ENCODE measurements at places on chromosomes 11 and 22.

GRCh38 chr11:706439-706956 is 467 bp downstream of the EPS8L2 start:
- DNase-seq: no peak

DNA sequence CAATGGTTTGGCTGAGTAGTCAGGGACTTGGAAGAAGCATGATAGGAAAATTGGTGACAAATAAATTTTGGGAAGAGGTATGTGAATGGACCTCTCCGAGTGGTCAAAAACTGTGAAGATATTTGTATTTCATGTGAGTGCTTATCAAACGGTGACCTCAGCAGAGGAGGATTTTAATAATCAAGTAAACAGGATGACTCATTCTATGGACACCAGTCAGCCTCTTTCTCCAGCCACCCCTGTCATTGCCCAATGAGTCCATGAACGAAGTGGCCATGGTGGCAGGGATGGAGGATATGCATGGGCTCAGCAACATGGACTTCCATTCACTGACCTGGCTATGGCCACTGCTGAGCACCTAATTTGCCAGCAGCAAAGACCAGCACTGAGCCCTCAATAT is 21.2 kb downstream of the MS4A4E start:
- DNase-seq: no peak

DNA sequence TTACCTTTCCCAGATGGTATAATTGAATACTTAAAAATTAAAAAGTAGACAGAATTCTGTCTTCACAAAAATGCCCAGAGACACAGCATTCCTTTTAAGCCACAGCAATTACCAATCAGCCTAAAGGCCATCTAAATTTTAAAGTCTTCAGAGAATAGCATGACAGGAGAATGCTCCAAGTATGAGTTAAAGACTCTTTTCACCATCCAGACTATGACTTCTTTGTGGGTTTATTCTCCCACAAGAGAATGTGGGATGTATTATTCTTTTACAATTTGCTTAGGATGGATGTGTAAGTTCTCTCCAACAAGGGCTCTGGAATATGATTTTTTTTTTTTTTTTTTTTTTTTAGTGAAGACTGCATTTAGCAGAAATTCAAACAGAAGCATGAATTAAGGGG is 249.9 kb downstream of the TTC28 start:
- no peak for DNase-seq

DNA sequence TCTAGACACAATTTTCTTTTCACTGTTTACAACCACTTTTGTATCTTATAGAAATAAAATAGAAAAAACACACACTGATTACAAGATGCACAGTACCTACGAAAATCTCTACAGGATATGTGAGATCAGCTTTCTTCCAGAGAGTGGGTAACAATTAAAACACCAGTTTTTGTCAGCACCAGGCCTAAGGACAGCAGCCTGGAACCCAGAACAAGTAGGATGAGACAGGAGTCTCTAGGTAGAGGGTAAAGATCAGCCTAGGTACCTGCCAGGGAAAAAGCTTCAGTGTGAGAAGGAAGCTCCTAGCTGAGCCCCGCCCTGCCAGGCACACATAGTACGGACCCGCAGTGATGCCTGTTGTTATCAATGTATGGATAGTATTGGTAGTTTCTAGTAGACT is 61.9 kb downstream of the KIRREL3 start:
- no peak for DNase-seq

DNA sequence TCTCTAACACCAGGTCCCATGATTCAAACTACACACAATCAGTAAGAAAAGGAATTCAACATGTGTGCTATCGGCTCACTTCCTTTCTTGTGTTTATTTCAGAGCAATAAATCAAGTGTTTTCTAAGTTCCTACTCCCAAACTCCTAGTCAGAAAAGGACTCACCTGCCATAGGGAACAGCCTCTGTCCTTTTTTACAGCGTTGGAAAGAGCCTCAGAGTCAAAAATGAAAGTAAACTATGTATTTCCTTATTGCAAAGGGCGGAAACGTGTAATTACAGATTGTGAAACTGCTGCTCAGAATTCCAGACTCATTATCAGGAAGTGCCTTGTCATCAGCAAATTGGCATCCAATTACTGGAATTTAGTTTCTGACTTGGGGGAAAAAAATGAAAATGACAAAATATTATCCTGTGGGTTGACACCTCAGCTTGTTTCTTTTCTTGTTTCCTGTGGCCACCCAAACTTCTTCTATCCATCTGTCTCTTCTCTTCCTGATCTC is at the start of gene CASP4:
Gene CASP4, minus strand, starts transcription at position 220 of the 501 bp plus-strand sequence. Its CDS starts 49 bp downstream, at position 171.
- no peak for DNase-seq

DNA sequence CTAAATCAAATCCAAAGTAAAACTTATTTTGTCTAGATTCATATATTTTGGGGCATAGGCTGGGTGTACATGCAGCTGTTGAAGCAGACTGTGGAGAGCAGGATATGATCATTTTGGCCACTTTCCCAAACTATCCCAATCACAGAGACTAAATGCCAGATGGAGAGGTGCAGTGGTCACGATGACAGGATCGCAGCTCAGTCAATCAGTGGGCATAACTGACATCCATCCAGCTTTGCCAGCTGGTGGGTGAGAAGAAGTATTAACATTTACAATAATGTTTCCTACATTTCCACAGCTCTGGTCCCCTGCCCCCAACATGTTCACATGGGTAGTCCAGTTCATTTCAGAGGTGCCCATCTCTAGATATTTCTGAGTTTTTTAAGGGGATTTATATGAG is 255.5 kb upstream of the SESN3 start:
- no peak for DNase-seq

- no peak for DNase-seq
These were observed 33.6 kb downstream of the NTM start for GRCh38 chr11:131404010-131404409.

DNA sequence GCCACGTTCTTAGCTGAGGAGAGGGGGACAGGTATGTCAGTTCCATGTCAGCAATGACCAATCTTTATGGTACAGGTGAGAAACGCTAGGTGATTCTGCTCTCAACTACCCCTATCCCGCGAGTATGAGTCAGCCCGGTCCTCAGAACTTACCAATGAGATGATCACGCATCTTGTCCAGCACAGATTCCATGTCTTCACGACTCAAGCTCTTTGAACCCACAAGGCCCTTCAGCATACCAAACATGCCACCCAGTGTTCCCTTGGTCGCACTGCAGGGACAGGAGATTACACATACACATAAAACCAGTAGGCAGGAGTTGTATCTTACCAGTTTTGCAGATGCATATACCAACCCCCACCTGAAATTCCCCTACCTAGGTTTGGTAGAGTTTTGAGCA is 2.9 kb downstream of the SRPRA start:
- DNase-seq: no peak

- no peak for DNase-seq
These were observed 9.8 kb downstream of the KCNJ1 start for GRCh38 chr11:128857341-128857740.

- DNase-seq: no peak
These were observed 2.0 kb downstream of the MIEF1 start for GRCh38 chr22:39504071-39504470.

GRCh38 chr22:25488244-25489020 is 76.0 kb upstream of the GRK3 start:
- no peak for DNase-seq

DNA sequence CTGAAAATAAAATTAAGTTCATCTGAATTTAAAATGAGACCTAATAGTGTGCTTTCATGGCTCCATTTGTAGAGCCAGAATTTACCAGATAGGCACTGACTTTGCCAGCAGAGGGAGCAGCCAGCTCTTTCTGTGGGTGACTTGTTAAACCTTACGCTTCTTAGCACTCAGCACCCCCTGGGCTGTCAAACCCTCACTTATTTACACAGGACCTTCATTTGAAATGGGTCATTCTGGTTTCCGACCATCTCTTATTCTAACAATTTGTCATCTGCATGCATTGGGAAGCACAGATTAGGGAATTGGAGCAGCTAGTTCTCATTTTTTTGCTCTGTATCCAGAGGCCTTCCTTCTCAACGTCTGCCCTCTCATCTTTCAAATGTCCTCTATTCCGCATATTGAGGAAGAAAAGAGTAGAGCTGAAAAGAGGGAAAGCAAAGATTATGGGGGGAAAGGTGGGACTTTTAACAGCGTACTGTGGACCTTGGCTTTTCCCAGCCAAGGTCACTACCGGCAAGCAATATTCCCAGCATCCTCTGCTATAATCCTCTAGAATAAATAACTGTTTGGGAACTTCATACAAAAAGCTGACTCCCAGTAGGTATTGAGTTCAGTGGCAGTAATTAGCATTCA is 3.1 kb downstream of the ASRGL1 start:
- DNase-seq: peak; percentile 93

GRCh38 chr11:117868088-117868487 is 8.4 kb downstream of the FXYD6 start:
- no peak for DNase-seq

DNA sequence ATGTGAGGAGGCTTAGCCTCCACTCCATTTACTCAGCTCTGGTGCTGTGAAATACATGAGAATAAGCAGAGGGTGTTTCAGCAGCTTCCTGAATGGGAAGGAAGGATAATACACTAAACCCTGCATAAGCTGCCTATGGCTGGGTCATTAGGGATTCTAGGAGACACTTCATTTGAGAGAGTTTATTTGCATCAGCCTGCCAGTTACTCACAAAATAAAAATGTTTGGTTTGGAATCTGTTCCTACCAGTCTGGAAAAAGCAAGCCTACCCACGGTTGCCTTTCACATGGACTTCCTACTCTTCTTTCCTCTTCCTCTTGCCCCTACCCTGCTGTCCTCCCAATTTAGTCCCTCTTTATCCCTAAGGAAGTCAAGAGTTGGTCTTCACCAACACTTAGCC is 20.5 kb downstream of the SLC1A2 start:
- DNase-seq: no peak

GRCh38 chr11:116773203-116774097 is 663 bp upstream of the BUD13 start:
- DNase-seq: no peak

GRCh38 chr22:48832592-48832991 is 995.1 kb downstream of the BRD1 start:
- no peak for DNase-seq

DNA sequence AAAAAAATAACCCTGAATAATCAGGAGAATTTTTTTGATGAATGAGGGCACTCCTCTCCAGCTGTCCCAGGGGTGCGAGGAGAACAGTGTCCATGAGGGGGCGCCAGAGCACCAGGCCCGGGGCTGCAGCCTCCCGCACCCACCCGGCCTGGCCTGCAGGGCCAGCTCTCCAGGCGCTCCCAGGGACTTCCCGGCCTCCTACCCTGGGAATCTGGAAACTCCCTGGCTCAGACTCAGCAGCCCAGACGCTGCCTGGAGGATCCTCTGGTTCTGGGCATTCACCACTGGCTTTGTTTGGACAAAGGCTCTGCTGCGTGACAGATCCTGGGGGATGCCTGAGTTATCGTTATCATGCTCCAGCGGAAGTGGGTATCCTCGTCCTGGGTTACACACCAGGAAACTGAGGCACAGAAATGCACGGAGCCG is 31.0 kb downstream of the MCM5 start:
- DNase-seq: peak; percentile 76

GRCh38 chr11:44709966-44710365 is 16.8 kb upstream of the TSPAN18 start:
- DNase-seq: no peak

- no peak for DNase-seq
These were observed 11.8 kb upstream of the DSCAML1 start for GRCh38 chr11:117808784-117809183.

GRCh38 chr22:43917521-43917920 is 6.1 kb upstream of the PNPLA3 start:
- DNase-seq: no peak

DNA sequence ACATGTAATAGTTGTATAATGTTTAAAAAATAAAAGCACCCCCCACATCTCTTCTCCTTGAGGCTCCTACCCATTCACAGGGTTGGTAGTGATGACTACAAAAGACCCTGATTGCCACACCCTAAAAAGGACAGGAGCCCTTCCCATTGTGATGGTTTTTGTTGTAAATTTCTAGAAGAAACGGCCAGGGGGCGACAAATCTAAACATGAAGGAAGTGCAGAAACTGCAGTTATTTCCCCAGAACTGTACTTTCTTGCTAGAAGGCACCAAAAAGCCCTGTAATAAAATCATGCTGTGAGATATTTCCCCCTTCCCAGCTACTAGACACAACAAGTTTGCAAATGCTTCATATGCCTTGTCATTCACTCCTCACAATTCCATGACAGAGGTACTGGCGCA is 10.8 kb downstream of the PRR5L start:
- no peak for DNase-seq

- DNase-seq: no peak
These were observed 67.2 kb downstream of the SPATA19 start for GRCh38 chr11:133778161-133778560.

- DNase-seq: no peak
These were observed 68.6 kb upstream of the SORL1-AS1 start for GRCh38 chr11:121521145-121522042.

GRCh38 chr11:62671608-62672389 is at the start of the genes LBHD1 and UQCC3:
Gene LBHD1, minus strand, starts transcription at chr11:62672267. Its CDS starts 2,236 bp downstream, at chr11:62670031.
Gene UQCC3, plus strand, starts transcription at chr11:62671673. Its CDS starts 73 bp downstream, at chr11:62671746.
- peak; percentile 82 for DNase-seq

GRCh38 chr11:25613865-25614264 is 718.1 kb upstream of the ANO3 start:
- no peak for DNase-seq

DNA sequence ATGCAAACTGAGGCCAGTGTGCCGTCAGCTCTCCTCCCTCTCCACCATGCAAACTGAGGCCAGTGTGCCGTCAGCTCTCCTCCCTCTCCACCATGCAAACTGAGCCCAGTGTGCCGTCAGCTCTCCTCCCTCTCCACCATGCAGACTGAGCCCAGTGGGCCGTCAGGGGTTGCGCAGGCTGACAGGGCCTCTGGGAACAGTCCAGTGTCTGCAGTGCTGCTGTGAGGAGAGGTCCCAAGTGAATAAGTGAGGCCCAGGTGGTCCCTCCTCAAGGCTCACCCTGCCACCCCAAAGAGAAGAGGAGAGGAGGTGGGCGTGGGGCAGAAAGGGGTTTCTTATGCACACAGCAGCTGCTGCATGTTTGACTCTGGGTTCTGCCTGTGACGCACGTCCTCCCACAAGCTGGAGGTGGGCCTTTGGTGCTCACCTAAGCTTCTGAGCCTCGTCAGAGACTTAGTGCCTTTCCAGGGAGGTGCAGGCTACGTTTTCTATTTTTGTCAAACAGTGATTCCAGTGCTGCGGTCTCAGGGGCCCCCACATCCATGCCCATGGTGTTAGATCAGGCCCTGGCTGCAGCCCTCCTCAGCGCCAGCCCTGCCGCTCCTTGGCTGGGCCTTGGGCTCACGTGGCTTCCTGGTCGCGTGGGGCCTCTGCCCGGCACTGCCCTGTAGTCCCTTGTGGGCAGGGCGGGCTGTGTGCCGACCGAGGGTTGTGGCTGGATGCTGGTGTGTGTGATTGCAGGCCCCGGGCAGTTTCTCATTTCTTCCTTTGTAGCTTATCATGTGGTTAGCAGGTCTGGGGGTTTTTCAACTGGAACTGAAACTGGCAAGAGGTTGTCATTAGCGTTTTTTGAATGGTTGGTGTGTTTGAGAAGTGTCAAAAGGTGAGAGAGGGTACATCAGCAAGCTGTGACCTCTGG is 7.1 kb downstream of the TPCN2 start:
- DNase-seq: peak; percentile 68

Data from hippocampal formation (tissue), 2 donors.